ENCODE measurements at places on chromosomes 4 and X.
A peak's percentile ranks its signal among the peaks of the same experiment; 100 is the strongest.

- DNase-seq: no peak
These were observed 78.8 kb downstream of the CBR4 start for GRCh38 chr4:168931215-168931650.

DNA sequence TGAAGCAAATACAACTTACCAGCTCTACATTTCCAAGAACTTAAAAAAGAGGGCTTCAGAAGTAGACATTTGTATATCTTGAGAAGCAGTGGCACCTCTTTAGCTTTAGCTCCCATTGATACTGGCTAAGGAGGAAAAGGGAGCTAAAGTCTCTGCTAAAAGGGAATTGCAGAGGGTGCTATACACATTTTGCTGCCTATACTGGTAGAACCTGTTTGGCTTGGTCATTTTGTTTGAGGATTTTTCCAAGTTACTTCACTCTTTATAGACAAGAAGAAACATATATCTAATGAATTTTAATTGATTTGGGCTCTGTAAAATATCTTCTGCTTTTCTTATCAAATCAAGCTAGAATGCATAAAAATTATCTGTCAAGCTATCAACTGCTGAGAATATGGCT, 11.8 kb downstream of the PAPSS1 start:
- DNase-seq: no peak

DNA sequence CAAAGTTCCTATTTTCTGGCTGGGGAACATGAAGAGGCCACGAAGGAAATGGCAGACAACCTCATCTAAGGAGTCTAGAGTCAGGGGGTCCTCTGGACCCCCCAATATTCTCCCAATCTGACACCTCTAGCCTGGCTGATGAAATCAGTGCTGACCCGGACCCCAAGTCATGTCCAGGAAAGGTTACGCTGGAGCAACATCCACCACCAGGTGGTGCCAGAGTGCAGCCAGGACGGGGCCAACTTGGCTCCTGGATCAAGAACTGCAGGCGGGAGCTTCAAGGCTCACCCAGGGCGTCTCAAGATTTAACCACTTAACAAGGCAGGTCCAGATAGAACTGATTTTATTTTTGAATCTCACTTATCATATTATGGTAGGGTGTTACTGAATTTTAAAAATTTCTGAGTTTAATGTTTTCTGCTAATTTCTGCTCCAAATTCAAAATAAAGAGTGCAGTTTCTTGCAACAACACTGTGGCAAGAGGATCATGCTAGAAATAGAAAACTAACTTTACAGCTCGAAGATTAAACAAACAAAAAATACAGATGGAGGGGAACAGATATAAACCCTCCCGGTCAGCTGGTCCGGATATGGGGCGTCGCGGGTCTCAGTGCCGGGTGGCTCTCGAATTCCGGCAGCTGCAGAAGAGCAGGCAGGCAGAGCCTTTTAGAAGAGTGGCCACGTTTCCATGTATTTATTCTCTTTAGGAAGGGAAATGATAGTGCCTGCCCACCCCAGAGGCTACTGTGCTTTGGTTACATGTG, 135.5 kb downstream of the AFAP1 start:
- peak; percentile 86 for DNase-seq

GRCh38 chr4:117610706-117611308, 423.5 kb upstream of the NDST3 start:
- DNase-seq: no peak

DNA sequence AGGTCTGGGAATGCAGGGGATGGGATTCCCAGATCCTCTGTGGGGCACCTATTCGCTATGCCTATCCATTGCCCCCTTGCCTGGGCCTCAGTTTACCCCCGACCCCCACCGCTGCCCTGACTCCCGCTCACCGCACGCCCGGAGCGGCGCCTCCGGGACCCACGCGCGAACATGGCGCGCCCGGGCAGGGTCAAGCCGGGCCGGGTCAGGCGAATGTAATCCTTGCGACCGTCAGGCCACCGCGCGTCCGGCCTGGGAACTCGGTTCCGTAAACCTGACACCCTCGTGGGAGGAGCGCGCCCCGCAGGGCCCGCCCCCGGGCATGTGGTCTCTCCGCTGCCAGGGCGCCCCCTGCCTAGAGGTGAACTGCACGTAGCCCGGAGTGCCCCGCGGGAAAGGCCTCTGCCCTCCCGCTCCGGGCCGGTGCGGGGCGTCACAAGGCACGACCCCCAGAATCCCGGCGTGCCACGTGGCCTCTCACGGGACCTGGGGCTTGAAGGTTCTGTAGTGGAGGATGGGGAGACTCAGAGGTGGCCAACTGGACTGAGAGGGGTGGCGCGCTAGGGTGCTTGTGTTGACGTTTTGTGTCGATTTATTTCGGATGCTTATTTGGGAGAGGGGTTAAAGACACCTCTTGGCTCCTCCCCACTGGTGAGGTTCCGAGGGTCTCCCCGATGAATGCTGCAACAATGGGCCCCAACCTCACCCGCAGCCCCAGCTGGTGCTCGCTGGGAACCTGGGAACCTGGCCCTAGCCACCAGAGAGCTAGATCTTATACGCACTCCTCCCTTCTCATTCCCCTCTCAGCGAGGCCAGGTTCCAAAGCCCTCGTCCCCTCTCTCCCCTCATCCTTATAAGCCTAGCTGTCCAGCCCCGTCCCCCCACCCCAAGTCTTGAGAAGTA, at the start of gene PRICKLE3:
TSS of gene PRICKLE3 (minus strand) at position 249 of the 903 bp plus-strand sequence. CDS start at position 173, 76 bp downstream.
- DNase-seq: peak; percentile 44

DNA sequence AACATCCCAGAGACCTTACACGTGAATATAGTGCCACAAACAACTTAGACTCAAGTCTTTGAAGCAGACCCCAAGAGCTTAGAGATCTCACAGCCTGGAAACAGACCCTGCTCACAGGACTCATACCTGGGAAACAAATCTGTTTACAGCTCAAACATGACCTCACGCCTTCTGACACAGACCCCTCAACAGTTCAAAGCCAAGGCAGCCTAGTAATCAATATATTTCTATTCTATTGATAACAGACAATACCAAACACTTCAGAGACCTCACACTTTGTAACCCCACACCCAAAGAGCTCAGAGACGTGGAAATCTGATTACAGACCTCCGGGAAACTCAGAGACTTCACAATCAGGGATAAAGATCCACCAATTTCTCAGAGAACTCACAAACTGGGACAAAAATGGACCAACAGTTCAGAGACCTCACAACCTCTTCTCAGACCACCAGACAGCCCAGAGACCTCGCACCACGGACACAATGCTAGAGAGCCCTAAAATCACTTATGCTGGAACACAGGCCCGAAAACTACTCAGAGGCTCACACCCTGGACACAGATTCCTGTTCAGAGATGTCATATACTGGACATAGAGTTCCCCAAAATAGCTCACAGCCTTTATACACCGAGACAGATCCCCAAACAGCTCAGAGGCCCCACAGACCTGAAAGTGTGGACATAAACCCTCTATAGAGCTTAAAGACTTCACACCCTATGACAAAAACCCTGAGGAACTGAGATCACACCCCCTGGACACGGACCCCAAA, 14.8 kb downstream of the SUV39H1 start:
- DNase-seq: no peak

DNA sequence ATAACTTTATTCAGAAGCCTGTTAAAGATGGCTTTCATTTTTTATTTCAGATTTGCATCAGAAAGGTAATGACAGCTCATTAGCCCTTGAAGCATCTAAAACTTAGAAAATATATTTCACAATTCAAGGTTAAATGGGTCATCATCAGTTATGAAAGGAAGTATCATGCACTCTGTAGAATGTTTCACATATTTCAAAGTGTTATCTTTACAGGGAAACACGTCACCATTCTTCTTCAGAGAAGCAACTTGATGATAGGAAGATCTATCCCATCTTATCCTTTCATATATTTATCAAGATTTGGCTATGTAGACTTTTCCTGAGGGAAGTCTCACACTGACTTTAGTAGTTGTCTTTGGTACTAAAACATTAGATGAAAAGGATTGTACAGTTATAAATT, 277.8 kb downstream of the TENM3 start:
- no peak for DNase-seq

DNA sequence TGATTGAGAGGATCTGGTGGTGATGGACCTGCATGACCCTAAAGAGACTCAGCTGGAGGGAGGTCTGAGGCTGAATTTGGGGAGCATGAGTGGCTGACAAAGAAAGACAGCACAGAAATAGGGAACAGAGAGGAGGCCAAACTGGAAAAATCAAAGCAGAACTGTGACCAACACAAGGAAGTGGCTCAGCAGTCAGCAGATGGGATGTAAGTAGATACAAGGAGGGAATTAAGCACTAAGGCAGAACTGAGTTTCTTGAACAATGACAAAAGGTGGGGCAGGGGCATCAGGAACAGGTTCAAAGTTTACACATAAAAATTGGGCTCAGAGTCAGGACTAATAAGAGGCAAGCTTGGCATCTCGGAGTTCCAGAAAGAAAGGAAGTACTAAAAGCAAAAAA, 144.3 kb upstream of the KLF3 start:
- DNase-seq: no peak

DNA sequence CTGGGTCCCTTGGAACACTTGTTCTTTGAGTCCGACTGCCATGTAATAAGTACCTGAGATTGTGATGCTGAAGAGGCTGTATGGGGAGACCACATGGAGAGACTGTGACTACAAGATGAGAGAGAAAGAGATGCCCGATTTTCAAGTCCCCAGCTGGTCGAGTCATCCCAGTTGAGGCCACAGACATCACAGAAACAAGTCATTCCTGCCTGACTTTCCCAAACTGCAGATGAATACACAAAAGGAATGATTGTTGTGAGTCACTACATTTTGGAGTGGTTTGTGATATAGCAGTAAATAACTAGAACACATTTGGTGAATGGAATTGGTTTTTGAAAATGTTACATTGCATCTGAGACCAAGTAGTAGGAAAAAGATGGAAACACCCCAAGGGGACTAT, 9.0 kb upstream of the YIPF7 start:
- no peak for DNase-seq

Data from choroid plexus epithelial cell (primary cell).